CD4-positive, alpha-beta T cell treated with Interleukin-2 at 100 ng/mL for 4 hours (primary cell): ENCODE measurements at places on chromosomes 6 and 20.

DNA sequence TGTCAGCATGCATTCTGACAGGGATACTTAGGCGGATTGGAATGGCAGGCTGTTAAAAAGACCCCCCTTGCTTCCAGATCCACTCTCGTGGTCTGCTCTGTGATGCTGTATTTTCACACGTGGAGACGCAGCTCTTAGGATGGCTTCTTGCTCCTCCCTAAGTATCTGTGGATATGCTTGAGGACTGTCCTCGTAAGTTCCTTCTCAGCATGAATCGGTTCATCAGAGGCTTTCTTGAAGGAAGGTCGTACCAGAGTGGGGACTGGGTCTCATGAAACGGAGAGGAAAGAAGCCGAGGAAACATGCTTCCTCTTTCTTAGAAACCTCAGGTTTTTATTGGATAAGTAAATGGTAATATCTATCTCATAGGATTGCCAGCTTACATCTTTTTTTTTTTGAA lies 220.4 kb downstream of the FARS2 start:
- DNase-seq = no peak

DNA sequence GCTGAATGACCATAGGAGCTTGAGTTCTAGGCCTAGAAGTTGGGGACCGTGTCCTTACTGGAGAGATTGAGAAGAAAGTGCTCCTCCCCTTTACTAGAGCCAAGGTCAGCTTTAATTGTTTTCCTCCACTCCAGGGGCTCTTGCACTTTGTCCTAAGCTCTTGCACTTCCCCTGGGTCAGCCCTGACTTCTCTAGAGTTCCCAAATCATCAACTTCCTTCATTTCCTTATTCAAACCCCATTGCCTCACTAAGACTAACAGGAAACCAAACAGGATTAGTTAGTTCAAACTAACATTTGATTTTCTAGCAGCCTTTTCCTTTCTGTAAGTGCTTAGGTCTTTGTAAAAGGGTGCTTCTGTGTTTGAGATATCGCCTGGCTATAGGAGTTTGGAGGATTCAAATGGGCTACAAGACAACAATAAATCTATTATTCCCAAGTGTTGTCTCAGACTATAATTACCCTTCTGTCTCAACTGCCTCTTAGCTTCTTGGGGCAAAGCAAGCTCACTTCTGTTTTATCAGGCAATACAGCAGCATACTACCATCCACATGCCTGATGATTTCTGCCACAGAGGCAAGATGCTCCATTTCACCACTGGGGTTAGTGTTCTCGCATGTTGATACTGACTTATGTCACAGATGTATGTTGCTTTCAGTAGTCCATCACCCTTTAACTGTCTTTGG lies 12.8 kb upstream of the DTNBP1 start:
- no peak for DNase-seq

GRCh38 chr6:33875696-33876095 lies 71.9 kb upstream of the MLN start:
- DNase-seq = no peak

- no peak for DNase-seq
These were observed 5.5 kb downstream of the MYLIP start for GRCh38 chr6:16134430-16134829.

- no peak for DNase-seq
These were observed 25.8 kb upstream of the TPBG start for GRCh38 chr6:82337688-82338257.

GRCh38 chr20:60715172-60715571 lies 536.9 kb upstream of the CDH4 start:
- DNase-seq = no peak

- no peak for DNase-seq
These were observed 58.1 kb downstream of the ASXL1 start for GRCh38 chr20:32416206-32416605.

DNA sequence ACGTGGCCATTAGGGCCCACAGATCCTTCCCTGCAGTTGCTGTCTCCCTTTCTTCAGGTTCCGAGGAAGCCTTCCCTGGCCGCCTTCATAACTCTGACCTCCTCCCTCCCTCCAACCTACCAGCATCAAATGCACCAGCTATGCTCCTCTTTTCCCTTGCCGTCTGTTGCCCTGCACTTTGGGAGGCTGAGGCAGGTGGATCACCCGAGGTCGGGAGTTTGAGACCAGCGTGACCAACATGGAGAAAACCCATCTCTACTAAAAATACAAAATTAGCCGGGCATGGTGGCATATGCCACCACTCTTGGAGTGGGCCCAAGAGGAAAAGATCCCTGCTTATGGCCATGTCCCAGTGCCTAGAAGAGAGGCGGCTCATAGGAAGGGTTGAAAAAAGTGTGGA lies 31.8 kb downstream of the RNASET2 start:
- DNase-seq = no peak
